Stimulated activated naive CD8-positive, alpha-beta T cell treated with anti-CD3 and anti-CD28 coated beads, Interleukin-15, amount 100 ng/mL, for 72 hours (primary cell): ENCODE measurements at places on chromosomes 2 and 18.

GRCh38 chr2:99695130-99695943 is 205.5 kb upstream of the REV1 start:
- DNase-seq, result no peak

DNA sequence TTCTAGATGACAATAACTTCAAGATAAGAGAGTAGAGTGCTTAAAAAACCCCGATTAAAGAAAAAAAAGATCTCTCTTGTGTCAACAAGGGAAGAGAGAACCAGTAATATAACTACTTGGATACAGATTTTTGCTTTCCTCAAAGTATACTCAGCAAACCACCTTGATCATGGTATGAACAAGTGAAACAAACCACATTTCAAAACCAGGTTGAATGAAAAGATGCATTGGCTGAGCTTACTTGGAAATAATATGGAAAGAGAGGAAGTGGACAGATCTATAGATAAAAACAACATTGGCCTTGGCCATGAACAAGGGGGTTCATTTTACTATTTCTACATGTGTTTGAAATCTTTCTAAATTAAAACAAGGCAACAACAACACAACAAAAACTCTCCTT is 50.1 kb downstream of the ATP8B1 start:
- no peak for DNase-seq

DNA sequence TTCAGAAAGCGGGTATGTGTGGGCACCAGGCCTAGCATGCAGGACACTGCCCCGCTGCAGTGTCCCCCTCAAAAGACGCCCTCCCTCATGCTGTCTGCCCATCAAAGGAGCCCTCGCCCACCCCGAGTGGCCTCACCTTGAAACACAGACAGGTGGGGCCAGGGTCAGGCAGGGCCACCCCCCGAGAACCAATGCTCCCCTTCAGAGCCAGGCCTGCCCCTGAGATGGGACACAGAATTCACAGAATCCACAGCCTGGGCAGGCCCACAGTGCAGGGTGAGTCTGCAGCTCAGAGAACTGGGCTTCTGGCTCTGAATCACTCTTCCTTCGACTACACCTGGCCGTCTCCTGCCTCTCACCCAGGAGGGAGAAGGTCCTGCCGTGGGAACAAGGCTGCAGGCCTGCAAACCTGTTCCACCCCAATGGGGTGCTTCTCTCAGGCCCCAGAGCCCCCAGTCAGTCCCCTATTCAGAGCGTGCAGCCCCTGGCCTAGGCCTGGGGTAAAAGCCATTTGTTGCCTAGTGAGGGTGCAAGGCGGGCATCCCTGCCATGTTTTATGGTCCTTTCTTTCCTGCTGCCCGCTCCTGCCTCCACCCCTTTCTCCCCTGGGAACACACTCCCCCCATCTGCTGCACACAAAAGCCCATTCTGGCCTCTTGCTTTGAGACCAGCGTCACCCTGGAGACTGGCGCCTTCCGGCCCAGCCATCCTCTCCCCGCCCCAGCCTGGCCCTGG is 11.3 kb upstream of the ARHGEF4 start:
- no peak for DNase-seq

DNA sequence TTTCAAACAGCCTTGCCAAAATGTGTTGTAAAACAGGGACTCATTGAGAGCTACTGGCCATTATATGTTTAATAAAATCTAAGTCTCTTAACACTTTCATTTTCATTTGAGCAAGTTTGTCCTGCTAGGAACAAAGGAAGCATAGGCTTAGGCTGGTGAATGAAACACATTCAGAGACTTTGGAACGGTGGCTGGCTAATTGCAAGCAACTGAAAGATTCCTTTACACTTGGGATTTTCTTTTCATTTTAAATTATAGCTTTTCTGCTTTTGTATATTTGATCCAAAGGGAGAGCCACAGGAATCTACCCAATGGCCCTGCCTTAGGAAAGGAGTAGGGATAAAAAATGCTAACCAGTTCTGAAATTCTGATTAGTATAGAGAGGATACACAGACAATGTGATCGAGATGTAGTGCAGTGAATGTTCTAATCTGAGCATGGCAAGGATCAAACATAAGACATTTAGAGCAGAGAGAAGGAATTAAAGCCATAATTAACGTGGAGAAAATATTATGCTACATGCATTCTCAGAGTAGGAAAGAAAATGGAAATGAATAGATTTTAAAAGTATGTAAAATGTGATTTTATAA is 911.4 kb upstream of the SLC39A10 start:
- DNase-seq, result no peak

- DNase-seq, result no peak
Measured at GRCh38 chr2:28277466-28277865, 115.2 kb upstream of the FOSL2 start.

DNA sequence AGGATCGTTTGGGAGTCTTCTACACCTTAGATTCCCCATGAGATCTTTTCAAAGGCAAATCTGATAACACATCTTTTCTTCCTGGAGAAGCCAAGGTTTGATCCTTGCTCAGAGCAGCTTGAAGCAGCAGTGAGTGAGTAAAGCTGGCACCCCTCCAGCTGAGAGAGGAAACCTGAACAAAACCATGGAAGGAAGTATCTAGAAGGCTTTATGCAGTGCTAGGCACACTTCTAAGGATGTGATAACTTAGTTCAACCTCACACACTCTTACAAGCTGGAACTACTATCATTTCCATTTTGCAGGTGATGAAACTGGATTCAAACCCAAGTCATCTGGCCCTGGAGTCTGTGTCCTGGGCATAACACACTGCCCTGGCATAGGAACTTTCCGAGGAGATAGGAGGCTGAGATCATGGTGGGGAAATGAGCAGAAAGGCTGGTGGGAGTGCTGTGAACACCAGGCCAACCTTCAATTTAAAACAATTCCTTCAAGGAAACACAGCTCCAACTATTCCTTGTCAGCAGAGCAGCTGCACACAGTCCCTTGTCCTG is 71.2 kb downstream of the CTAGE1 start:
- no peak for DNase-seq
